ENCODE measurements at places on chromosomes 7 and 10.

DNA sequence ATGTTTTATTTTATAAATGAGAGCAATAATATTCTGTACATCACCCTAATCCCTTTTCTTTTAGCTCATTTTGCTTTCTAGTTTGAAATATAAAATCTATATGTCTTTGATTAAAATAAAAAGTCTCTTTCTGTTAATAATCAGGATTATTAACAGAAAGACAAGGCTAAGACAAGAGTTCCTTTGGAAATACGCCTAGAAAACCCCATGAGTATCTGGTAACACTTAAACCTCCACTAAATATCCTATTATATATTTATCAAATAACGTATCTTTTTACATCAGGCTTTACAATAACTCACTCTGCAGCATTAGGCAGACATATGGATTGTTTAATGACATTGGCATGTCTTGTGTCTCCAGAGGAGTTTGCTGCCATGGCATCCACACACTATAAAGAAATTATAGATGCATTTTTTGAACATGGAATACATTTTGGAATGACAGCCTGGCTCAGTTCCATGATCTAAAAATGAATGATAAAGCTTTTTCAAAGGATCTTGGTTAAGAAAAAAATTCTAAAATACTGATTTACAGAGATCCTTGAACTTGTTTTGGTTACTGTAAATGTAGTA lies 98.7 kb downstream of the TMEM26 start:
- DNase-seq = no peak

GRCh38 chr10:16996530-16996964 lies 133.1 kb downstream of the CUBN start:
- DNase-seq = peak; percentile 39

DNA sequence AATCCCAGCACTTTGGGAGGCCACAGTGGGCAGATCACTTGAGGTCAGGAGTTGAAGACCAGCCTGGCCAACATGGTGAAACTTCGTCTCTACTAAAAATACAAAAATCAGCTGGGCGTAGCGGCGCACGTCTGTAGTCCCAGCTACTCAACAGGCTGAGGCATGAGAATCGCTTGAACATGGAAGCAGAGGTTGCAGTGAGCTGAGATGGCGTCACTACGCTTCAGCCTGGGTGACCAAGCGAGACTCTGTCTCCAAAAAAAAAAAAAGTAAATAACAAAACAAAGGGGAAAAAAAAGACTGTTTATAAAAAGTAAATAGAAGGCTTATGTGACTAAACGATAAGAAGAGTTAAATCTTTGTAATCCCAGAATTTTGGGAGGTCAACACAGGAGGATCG lies 15.0 kb upstream of the DNMBP start:
- DNase-seq = no peak

DNA sequence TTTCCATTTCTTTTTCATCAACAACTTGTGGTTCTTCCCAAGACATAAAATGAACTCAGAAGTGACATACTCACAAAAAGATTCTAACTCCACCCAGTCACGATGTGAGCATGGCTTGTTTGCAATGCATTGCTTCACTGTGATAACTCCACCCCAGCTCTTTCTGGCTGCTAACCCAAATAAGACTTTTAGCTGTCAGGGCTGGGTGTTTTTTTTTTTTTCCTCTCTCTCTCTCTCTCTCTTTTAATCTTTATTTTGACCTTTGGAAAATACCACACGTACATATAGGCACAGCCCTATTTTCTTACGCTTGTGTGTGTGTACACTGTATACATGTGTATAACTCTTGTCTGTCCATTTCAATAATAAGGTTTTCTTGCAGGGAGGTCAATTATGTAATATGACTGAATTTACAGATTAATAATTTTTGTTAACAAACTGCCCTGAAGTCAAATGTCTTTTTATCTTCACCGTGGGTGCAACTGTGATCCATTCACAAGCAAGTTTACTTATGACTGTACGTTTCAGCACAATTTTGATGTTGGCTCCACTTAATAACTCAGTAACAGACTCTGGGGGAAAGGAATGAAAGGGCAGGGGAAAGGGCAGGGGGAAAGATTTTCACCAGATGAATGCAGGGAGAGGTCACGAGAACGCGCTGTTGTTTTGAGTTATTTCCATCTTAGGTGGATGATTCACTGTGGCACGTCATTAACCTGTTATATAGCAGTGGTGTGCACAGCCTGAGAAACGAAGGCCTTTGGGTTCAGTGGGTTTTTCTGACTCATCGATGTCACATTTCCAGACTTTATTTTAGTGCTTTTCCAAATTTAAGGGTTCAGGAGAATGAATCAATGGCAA lies 49.1 kb downstream of the APBB1IP start:
- DNase-seq = peak; percentile 84

DNA sequence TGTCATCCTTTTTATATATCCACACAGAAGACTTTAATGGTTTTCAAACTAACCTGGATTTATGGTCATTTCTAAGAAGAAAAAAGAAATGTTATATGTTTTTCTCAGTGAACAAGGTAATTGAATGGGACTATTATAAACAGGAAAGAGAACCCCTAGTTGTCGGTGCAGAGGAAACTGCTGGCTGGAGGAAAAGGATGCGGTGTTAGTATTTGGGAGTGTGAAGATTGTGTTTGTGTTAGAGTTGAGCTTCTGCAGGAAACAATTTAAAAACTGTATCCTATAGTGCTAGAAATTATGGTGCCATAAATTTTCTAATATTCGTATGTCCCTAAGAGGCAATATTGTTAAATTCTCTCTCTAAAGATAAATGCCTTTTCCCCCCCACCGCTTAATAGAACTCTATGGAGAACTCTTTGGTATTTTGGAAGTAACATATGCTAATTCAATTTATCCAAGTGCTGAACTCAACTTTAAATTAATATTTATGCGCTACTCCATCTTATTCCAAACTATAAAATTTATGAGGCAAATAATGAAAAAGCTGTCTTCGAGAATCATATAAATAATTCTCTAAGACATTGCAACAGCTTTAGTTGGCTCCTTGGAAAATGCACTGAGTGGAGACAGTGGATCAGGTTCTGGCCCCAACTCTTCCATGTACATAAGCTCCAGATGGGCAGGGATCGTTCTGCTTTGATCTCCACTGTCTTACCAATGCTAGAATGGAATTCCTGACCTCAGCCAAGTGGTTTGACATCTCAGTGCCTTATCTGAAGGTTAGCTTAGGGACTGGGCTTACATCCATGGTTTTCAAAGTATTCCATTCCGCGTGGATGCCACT lies 5.6 kb downstream of the BZW2 start:
- no peak for DNase-seq

- peak; percentile 47 for DNase-seq
Observed at GRCh38 chr10:102347236-102347828, 48.2 kb upstream of the NFKB2 start.

DNA sequence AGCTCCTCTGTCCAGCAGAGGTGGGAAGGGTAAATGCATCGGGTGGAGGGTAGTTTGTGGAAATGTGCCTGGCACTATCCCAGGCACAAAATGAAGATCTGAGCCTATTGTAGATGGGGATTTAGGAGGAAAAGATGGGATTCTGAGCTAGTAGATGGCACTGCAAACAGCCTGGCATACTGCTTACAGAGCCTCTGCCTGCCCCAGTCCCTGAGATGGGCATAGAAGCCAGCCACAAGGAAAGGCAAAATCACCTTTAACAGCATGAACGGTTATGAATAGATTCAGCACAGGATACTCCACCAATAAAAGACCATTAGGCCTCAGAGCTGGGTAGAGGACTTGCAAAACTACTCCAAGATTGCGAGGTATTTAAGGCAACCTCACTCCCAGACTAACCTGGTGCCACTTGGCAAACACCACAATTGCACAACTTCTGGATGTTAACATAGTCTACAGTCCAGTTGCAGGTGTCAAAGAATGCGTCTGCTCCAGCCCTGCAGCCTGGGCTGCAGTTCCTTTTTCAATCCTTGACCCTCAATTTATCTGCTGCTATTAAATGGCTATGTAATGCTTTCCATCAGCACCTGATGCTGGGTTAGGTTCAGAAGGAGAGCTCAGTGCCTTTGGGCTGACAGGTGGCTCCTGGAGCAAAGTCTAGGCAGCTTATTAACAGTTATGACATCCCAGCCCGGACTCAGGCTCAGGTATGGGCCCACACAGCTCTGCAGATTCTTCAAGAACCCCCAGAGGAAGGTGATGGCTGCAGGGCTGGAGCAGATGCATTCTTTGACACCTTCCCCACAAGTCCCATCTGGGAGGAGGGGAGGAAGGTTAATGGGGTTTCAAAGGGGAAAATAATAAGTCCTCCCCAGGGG lies 34.0 kb downstream of the CDHR3 start:
- no peak for DNase-seq

DNA sequence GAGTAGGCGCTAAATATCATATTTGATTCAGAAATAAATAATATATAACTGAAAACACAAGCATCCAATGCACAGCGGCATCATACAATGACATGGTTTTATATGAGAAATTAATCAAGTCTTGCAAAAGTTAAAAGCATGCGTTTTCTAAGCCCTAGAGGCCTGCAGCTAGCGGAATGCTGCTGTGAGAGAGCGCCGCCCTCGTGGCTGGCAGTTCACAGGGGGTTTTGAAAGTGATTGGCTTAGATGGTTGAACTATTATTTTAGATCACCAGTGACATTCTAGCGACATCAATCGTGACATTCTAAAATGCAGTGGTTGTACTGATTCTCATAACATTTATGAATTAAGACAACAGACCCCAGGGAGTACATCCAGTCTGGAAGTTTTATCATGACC lies 235.2 kb upstream of the MGMT start:
- no peak for DNase-seq

DNA sequence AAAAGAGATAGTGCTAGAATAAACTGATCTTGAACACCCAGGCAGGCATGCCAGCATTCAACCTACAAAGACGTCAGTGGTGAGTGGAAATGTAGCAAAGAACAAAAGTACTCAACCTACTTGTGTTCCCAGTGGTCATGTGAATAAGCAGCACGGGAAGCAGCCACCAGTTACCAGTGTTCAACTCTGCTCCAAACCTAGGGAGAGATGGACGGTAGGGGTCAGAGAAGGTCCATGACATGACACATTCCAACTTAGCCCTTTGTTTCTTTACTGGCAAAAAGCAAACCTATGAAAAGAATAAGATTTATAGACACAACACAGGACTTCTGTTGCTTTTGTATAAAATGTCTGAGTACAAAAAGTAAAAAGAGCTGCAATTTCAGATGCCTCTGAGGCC lies 511.4 kb downstream of the XPNPEP1 start:
- DNase-seq = no peak

GRCh38 chr7:112833082-112833481 lies 42.9 kb upstream of the TMEM168 start:
- DNase-seq = no peak

DNA sequence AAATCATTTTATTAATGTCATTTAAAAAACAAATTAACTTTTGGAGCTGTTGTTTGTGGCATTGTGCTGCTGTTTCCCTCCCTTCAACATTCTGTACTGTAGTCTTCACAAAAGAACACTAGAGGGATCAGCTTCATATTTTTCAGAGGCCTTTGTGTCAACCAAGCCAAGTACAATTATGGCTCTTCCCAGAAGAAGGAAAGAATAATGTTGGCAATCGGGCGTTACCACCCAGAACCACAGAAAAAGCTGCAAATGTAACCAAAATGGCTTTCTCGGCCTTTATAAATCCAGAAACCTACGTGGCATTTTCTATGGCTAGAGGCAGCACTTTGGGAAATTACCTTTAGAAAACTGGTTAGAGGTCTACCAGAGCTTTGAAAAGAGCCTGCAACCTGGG lies 98.8 kb upstream of the COL1A2 start:
- DNase-seq = peak; percentile 91

- DNase-seq = no peak
Observed at GRCh38 chr7:102917436-102918353, 4.9 kb downstream of the LRRC17 start.

GRCh38 chr7:65397730-65398142 lies 24.1 kb downstream of the ZNF92 start:
- no peak for DNase-seq

GRCh38 chr10:69334302-69335062 lies 56.2 kb downstream of the HK1 start:
- DNase-seq = no peak

GRCh38 chr10:130489891-130490290 lies 353.7 kb downstream of the GLRX3 start:
- DNase-seq = no peak

DNA sequence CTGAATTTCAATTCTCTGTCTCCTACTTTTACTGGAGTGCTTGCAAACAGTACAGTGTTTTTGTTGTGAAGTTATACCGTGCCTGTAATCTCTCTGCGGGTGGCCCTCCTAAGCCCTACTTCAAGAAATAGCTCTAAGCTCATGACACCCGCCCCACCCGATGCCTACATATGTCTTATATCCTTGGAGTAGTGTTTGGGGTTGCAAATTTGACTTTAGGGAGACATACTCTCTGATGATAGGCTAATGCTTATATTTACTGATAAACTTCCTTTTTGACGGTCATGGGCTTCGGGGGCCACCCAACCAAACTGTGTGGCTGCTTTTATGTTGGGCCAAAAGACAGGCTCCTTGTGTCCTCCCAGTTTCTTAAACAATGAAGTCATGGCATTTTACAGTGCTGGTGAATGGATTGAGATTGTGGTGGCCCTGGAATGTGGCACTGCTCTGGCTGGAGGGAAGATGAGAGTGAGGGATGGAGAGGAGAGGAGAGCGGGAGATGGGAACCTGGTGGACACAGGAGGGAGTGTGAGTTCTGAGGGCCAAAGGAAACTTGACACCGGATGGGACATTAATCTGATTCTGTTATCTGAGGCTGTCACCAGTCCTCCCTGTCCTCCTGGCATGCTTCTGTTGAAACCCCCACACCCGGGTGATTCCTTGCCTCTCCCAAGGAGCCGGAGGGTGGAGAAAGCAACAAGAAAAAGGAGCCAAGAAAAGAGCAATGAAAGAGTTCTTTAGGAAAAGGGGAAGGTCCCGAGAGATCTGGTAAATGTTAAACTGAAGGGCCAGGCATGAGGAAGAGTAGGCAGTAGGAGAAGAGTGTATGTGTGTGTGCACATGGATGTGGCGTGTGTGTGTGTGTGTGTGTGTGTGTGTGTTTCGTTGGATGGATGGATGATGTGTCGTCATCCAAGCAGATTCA lies 113.3 kb downstream of the TCF7L2 start:
- DNase-seq = peak; percentile 14

- DNase-seq = no peak
Observed at GRCh38 chr10:96374639-96374984, 15.8 kb upstream of the OPALIN start.

Data from adipocyte (in vitro differentiated cells).